ENCODE measurements at places on chromosomes 4 and X.

GRCh38 chr4:25051534-25051933 lies 20.8 kb upstream of the LGI2 start:
- DNase-seq = no peak

DNA sequence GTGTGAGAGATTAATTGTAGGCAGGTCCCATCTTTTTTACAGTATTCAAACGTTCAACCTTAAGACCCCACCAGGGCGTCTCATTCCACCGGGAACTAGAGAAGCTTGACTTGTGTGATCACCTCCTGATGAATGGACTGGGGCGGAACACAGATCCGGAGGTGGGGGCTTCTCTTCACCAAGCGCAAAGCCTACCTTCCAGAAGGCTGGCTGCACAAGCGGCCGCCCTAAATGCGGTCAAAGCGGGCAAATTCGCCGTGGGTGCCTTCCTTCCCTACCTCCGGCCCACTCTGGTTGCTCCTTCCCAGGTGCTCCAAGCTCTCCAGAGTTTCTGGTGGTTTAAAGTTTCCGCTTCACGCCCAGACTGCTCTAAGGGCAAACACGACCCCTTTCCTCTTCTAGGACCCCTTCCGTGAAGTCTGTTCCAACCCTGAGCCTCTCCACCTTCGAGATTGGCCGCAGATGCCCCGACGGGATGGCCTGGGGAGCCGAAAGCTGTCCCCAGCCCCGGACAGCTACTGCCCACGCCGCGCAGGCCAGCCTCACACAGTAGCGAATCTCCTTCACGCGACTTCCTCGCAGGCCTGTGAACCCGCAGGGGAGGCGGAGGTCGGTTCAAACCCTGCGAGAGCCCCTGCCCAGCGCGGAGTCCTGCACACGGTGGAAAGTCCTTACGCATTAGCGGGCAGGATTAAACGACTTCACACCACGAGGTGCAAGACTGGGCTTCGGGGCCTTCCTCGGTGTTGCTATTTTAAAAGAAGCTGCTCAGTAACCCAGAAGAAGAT lies 1.6 kb upstream of the WWC2 start:
- no peak for DNase-seq

DNA sequence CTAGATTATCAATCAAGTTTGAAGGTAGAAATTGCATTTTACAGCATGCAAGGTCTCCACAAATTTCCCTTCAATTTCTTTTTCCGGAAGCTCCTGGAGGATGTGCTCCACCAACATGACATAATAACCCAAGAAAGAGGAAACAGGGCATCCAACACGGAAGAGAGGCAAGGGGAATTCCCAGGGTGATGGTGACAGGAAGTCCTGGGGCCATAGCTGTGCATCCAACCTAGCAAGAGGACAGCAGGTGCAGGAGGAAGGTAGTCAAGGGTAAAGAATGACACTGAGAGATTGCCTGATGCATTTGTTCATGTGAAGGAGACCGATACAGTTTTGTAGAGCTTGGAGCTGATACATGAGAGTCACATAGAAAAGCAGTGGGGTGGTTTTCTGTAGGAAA lies 115.7 kb upstream of the LSM6 start:
- DNase-seq = no peak

DNA sequence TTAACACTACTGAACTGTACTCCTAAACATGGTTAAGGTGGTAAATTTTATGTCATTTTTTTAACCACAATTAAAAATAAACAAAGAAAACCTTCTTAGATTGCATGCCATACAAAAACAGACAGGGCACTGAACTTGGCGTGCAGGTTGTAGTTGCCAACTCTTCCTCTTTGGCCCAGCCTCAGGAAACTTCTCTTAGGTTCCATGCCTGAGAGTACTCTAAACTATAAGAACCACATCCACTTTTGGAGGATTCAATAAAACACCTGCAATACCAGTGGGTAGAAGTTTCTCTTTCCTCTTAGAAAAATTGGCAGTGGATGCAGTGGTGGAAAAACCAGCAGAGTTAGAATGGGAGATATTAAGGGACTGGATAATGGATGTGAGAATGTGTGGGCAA lies 103.4 kb downstream of the LUZP4 start:
- no peak for DNase-seq

- no peak for DNase-seq
Observed at GRCh38 chr4:169132561-169133305, 122.7 kb upstream of the CBR4 start.

DNA sequence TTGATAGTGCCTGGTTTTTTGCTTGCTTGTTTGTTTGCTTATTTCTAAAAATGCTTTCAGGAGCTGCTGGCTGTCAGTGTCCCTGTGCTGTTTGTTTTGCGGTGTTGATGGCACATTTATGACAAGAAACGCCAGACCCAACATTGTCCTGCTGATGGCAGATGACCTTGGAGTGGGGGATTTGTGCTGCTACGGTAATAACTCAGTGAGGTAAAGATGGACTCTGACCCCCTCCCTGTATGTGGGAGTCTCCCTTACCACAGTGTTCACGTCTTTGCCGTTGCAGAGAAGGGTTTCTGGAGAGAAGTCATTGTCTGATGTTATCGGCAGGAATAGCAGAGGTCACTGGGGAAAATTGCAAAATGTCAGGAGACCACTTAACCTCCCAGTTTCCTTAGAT lies at the start of gene ARSH:
Gene ARSH (plus strand): TSS at position 52 of the 400 bp plus-strand sequence. CDS start 67 bp downstream, at position 119.
- no peak for DNase-seq

DNA sequence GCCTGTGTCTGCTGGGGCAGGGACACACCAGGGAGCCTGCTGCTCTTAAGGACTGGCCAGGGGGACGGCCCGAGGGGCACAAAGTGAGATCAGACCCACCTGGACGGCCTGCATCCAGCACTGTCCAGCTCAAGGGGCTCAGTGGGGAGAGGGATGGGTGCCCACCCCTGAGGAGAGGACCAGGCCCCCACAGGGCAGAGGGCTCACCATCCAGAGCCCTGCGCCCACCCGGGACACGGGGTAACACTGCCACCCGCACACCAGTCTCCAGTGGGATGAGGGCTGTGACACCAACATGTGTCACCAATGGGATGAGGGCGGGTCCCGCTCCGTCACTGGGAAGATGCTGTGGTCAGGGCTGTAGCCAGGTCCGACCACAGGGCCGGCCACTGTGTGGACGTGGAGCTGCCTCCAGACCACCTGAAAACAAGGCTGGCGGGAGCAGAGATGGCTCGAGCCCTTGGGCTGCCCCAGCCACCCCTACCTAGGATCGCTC lies 13.2 kb downstream of the DGKQ start:
- no peak for DNase-seq

GRCh38 chrX:34487364-34487763 lies 169.7 kb downstream of the TMEM47 start:
- DNase-seq = no peak

- DNase-seq = no peak
Observed at GRCh38 chrX:70039758-70040157, 10.0 kb downstream of the AWAT2 start.

- no peak for DNase-seq
Observed at GRCh38 chr4:42637867-42638266, 19.0 kb downstream of the ATP8A1 start.

All from stimulated activated CD4-positive, alpha-beta T cell treated with anti-CD3 and anti-CD28 coated beads, TNF-alpha, amount 100 ng/mL, for 4 hours (primary cell).